ENCODE measurements at places on chromosomes 7 and 10.

DNA sequence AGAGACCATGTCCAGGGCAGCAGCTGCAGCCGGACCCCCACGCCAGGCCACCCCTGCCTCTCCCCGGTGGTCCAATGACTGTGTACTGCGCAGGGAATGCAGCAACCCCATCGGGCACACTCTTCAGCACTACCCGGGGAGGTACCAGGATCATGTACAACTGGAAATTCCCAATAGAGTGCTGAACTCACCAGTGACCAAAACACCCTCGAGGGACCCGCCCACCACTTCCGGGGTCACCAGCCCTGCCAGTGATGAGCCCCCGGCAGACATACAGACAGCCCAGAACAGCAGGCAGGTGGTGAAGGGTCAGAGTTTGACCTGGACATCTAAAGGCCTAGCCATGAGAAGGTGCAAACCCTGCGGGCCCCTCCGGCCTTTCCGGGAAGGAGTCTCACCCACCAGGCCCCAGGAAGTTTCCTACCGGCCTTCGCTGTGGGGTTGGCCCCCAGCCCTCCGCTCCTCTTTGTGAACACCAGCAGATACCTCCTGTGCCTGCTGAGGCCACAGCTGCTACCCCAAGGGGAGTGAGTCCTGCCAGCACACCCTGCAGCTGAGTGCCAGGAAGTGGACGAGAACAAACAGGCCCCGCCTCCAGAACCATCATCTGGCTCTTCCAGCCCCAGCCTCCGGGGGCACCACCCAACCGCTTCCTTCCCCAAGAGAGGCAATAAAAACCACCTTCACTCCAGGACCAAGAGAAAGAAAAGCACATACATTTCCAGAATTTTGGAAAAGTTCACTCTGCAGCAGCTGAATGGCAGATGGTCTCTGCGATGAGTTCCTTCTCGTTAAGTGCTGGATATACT, 5.0 kb upstream of the ANKRD61 start:
- DNase-seq: no peak

DNA sequence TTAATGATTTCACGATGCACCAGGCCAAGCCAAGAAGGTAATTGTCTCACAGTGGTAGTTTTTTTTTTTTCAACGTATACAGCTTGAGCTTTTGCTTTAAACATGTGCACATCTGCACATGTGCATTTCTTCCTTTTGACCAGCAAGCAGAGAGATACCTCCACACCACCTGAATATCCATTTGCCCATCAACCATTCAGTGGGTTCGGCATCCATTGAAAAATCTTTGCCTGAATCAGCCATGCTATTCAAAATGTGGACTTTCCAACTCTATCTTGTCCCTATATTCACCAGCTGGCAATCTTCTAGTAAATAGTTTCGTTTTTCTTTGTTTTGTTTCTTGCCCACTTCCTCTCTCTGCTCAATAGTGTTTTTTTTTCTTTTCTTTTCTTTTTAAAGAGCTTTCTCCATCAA, 7.7 kb upstream of the TRA2A start:
- no peak for DNase-seq

- DNase-seq: no peak
Observed at GRCh38 chr10:113177156-113177935, 227.3 kb downstream of the TCF7L2 start.

DNA sequence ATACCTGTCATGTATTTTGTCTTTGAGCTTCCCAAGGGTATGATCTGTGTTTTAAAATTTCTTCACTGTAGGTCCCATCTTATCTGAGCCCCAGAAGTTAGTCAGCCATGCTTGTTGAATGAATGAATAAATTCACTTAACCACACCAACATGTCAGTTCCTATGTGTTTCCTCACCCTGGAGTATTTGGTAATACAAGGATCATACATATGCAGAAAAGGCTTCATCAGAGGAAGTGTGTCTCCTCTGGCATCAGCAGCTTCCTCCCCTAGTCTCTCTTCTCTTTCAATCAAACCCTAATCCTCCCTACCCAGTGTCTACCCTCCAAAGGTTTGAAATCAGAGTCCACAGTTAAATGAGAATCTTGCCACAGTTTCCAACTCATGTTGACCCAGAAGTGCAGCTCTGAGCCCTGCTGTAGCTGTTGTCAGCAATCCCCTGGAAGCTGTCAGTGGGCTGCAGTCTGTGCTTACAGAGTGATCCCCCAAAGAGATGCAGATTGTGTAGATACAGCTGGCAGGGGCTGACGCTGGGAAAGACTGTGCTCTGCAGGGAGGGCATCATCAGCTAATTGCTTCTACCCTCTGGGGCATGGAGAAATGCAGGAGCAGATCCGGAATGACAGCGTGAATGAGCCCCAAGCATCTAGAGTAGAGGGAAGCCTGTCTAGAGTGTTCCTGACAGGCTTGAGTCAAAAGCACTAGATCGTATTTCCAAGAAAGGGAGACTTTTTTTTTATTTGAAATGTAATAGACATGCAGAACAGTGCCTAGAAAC, 105.0 kb upstream of the WDR11 start:
- no peak for DNase-seq

Measured in NCI-H1930 (cell line).